ENCODE measurements at places on chromosomes 4 and X.

GRCh38 chrX:57286507-57287251 is at the start of gene FAAH2:
TSS of gene FAAH2 (plus strand) at chrX:57286706. CDS start at chrX:57286826, 120 bp downstream.
- peak; percentile 36 for DNase-seq

- no peak for DNase-seq
Measured at GRCh38 chr4:94678896-94679295, 78.9 kb upstream of the BMPR1B start.

- DNase-seq: no peak
Measured at GRCh38 chrX:133542476-133542875, 127.2 kb upstream of the GPC4 start.

DNA sequence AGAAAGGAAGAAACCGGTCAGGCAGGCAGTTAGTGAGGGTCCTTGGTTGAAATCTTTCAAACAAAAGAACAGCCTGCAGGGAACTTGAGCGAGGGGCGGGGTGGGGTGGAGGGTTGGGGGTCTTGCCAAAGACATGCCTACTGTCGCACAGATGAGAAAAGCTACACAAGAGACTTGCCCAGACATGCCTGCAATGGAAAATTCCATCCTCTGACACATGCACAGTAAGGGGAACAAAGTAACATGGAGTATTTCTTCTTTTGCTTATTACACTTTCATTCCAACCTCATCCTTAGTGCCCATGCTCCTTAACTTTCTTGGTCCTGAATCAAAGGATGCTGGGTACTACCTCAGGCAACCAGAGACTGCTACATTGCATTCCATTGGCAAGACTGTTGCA is 1491.2 kb downstream of the STIM2 start:
- no peak for DNase-seq

DNA sequence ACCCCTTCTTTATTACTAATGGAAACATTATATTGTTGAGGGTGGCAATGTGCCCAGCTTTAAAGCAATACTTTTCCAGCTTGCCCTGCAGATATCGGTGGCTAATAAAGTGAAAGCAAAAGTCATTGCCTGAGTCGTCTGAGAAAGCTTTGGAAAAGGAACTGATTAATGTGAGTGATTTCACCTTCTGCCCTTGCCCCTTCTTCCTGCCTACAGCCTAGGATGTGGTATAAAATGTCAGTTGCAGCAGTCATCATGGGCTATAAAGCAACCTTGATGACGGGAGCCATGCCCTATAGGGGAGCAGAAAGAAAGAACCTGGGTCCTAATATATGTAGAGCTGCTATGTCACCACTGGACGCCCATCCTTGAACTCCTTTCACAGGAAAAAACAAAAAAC is 132.4 kb upstream of the USP9X start:
- DNase-seq: no peak

DNA sequence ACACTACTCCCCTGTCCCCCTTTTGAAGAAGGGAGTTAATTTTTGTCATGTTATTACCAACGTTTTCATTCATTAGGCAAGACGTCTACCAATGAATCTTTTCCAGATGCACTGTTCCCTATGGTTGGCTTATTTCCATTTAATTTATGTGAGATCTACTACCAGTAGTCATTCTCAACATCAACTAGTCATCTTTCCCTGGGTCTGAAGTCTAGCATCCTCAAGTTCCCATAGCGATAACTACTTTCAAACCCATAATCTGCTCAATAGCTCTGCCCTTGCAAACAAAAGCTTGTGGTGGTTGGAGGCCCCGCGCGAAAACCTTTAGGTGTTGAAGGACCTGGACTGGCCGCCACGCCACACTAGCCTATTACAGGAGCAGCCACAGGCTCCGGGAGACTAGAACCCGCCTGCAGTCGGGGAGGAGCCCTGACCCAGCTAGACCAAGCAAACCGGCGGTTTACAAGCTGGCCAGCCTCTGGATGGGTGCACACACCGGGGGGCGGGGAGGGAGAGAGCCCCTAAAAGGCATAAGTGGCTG is 746 bp downstream of the PPAT start:
- DNase-seq: peak; percentile 48

- peak; percentile 56 for DNase-seq
Measured at GRCh38 chr4:56301181-56301996, 85.9 kb downstream of the AASDH start.

- no peak for DNase-seq
Measured at GRCh38 chrX:74431797-74432196, 10.5 kb downstream of the SLC16A2 start.

DNA sequence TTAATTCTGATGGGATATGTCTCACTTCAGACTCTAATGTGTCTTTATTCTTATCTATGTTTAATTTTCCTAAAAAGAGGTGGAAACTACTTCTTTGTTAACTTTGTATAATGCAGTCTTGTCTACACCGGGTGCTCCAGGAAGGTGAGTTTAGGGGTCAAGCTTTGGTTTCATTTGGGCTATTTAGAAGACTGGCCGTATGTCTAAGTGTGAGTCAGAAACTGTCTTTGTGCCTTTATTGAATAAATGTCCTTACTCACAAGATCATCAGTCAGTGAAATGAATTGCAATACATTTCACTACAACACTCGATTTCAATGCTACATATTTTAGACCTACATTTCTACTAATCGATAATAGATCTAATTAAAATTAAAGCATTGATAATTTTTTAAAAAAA is 56.2 kb downstream of the PROM1 start:
- DNase-seq: no peak

GRCh38 chr4:39023059-39023458 is 9.2 kb downstream of the TMEM156 start:
- no peak for DNase-seq

DNA sequence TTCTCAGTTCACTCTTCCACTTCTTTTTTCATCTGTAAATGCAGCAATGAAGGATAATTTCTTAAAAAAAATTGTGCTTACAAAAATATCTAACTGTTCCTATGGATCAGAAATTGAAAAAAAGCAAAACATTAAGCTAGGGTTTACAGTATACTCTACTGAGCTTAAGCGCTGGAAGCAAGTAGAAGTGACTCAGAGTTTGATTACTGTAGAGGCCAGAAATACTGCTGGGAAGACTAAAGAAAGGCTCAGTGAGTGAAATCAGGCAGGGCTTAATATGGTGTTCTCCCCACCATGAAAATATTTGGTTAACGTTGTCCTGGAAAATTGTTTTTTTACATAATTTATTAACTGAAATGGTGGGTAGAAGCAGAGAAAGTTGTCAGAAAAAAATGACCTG is 1061.8 kb upstream of the GRIA3 start:
- no peak for DNase-seq

DNA sequence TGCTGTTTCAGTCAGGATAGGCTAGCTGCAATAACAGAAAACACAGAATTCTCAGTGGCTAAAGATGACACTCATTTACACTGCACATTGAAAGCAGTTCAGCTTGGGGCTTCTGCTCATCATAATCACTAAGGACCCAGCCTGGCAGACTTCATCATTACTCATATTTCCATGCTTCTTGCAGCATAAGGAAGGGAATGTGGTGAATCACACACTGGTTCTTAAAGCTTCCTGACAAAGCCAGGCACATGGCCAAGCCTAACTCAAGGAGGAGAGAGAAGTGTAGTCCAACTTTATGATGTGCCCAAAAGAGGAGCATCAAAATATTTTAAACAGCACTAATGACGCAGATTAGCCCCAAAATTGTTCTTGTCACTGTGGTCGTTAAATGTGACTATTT is 186.5 kb downstream of the BANK1 start:
- DNase-seq: no peak

GRCh38 chrX:14673764-14674163 is 144.4 kb downstream of the GLRA2 start:
- no peak for DNase-seq

GRCh38 chr4:137660211-137660610 is 127.9 kb upstream of the PCDH18 start:
- DNase-seq: no peak

- no peak for DNase-seq
Measured at GRCh38 chrX:55123900-55124299, 35.1 kb downstream of the PAGE2 start.

- no peak for DNase-seq
Measured at GRCh38 chr4:76246852-76247251, 4.7 kb upstream of the FAM47E start.

DNA sequence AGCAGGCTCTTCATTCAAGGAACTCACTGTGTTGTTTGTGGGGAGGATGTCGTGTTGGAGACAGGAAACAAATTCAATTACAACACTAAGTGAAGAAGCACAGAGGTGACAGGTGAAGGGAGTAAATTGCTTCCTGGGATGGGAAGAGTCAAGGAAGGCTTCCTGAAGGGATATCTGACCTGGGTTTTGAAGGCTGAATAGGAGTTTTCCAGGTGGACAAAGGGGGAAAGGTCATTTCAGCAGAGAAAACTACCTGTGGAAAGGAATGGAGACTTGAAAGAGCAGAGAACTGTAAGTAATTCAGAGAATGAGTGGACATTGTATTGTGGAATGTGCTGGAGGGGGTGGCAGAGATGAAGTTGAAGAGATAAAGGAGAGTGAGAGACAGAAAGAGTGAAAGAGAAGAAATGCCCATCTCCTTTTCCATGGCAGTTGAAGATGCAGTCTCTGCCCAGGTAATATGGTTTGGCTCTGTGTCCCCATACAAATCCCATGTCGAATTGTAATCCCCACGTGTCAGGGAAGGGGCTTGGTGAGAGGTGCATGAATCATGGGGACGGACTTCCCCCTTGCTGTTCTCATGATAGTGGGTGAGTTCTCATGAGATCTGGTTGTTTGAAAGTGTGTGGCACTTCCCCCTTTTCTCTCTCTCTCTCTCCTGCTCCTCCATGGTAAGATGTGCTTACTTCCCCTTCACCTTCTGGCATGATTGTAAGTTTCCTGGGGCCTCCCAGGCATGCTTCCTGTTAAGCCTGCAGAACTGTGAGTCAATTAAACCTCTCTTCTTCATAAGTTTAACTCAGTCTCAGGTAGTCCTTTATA is 205.7 kb upstream of the BCOR start:
- no peak for DNase-seq

- no peak for DNase-seq
Measured at GRCh38 chr4:40608628-40609027, 21.0 kb downstream of the RBM47 start.

Measured in activated CD4-positive, CD25-positive, alpha-beta regulatory T cell treated with anti-CD3 and anti-CD28 coated beads, Interleukin-2, amount 50 U/mL, for 72 hours (primary cell).